ENCODE measurements at places on chromosomes 3 and 15. TPM values are rescaled to one million over a fixed set of nuclear protein-coding genes. Genes with fewer than 3 reads are reported as not detected.

GP9 gene
- not detected for total RNA-seq

GREM1 gene
- 2.8 TPM for total RNA-seq

FBXO40 gene
- total RNA-seq = not detected

CTXND1 gene
- 0.63 TPM for total RNA-seq

SEMA3G gene
- total RNA-seq = 2.8 TPM

CASR gene
- 0.31 TPM for total RNA-seq

SCN11A gene
- total RNA-seq = 0.63 TPM

CSPG5 gene
- 102 TPM for total RNA-seq

ALDH1A2 gene
- total RNA-seq = 1.9 TPM

Measured in parietal lobe (tissue), 2 donors.